ENCODE measurements at places on chromosomes 11 and 22. TPM values are rescaled to one million over a fixed set of nuclear protein-coding genes. Genes with fewer than 3 reads are reported as not detected.

THY1 gene
- total RNA-seq, result not detected

GAB4 gene
- not detected for total RNA-seq

SYT8 gene
- total RNA-seq, result not detected

SMDT1 gene
- 133 TPM for total RNA-seq

DTX4 gene
- 43.3 TPM for total RNA-seq

THRSP gene
- total RNA-seq, result not detected

BBOX1 gene
- not detected for total RNA-seq

- no peak for DNase-seq
These were observed 85.1 kb downstream of the MYO7A start for GRCh38 chr11:77213029-77213579.

- no peak for DNase-seq
These were observed 52.7 kb downstream of the FLRT1 start for GRCh38 chr11:64088162-64089026.

DNA sequence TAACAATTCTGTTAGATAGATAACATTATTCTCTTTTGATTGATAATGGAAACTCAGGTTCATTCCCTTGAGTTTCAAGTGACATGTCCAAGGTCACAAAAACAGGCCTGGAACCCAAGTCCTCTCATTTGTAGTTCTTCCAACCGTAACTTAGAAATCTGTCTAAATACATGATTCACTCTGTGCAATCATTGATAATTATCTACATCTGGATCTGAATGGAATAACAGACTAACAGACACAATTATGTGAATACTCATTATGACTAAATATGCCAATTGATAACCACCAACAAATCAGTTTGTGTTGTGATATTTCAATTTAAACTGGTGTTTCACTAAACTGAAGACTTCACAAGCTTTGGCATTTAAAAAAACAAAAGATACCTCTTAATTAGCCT lies 71.0 kb downstream of the RBFOX2 start:
- DNase-seq, result no peak

- DNase-seq, result no peak
These were observed 235.0 kb downstream of the TTC28 start for GRCh38 chr22:28444659-28445058.

- peak; percentile 57 for DNase-seq
These were observed 60.4 kb downstream of the SFI1 start for GRCh38 chr22:31556627-31557203.

GRCh38 chr11:41816396-41816795 lies 356.9 kb upstream of the LRRC4C start:
- DNase-seq, result no peak

DNA sequence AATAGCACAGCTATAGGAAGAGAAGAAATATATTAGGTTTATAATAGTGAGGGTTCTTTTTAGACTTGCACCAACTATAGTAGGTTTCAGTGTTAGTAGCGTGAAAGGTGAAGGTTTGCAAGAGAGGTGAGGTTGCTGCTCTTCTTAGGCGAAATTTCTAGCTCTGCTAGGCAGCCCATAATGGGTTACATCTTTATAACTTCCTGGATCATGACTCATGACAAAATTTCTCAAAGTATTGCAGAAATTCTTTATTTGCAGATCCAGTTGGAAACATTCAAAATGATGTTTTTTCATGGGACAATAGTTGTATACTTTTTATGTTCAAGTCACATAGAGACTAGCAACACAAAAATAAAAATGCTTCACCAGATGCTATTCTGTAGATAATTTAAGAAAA lies 260.0 kb downstream of the SOX6 start:
- DNase-seq, result no peak

DNA sequence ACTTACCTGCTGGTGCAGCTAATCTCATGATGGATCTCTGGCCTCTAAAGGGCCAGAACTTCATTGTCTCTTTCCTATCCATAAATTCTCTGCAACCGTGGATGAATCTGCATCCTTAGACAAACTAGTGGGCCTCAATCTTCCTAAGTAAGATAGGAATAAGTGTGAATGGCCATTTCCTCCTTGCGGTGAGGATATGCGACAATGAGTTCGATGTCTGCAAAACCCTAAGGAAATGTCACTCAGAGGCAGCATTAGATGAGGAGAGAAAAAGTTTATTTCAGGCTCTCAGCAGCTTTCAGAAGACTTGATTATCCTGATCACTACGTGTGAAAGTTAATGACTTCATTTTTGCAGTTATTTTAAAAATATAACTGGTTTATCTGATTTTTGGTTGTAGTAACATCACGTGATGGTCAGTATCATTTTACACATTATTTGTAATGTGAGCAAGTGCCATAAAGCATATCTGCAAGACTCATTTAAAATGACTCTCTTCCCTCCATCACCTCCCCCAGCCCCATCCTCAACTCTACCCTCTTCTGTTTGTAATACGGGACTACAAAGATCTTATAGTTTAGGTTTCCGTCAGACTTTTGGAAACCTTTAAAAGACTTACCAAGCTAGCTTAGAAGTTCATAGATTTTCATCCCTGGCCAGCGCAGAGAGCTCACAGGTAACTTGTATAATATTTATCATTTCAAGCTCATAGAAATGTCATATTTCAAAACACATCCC lies 10.2 kb downstream of the GRAP2 start:
- DNase-seq, result no peak

- no peak for DNase-seq
These were observed 424.3 kb upstream of the FAT3 start for GRCh38 chr11:91800208-91800914.

- DNase-seq, result no peak
These were observed 37.4 kb downstream of the CEP57 start for GRCh38 chr11:95827696-95828095.

GRCh38 chr11:15889363-15890030 lies 466.8 kb downstream of the SOX6 start:
- DNase-seq, result no peak

DNA sequence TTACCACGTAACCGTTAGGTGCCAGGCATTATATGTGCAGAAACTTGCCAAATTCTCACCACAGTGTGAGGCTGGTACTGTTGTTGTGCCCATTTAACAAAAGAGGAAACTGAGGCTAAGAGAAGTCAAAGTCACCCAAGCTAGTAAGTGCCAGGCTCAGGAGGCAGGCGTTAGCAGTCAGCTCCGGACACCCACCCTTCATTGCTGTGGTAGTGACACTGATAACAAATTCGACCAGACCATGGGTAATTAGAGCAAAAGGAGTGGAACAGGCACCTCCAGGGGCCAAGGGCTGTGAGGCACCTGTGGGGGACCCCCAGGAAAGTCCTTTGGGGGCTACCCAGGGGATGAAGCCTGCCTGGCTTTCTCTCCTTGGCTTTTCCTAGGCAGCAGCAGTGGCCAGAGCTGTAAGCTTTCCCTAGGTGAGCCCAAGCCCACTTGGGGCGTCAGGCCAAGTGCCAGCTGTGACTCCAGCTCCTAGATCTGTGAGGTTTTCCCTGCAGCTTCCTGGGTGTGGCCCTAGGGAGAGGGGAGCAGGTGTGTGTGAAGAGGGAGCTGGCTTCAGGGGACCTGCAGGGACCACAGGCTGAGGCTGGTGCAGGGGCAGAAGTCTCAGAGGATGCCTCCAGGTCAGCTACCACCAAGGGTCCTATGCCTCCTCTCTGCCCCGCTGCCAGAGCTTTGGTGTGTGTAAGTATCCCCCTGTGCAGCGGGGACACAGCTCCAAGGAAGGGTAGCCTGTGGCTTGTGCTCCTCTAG lies 19.7 kb upstream of the ALX4 start:
- DNase-seq, result no peak
